A549 (cell line): ENCODE measurements at places on chromosomes 13 and 19. TPM values are rescaled to one million over a fixed set of nuclear protein-coding genes. Genes with fewer than 3 reads are reported as not detected.

DNA sequence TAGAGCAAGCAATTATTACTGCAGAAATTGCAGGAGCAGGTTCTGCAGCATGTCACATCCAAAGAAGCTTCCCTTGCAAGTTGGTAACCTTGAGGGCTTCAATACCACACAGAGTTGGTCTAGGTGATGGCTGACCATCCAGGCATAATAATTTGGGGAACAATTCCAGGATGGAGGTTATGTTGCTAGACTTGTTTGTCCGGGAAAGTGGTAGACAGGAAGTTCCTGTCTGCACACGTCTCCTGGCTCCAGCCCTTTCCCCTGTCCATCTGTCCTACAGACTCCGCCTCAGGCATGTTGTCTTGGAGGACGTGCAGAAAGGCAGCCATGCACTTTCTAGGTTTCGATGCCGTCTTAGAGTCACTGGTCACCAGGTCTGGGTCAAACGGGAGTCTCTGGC, 26.0 kb downstream of the DPRX start:
- DNase-seq: no peak

The MAST1 gene
- polyA plus RNA-seq: 1.8 to 3.0 TPM (median 2.2 TPM) in 3 replicates

The MKNK2 gene
- polyA plus RNA-seq: 38.8 to 55.4 TPM (median 48.3 TPM) in 3 replicates

GRCh38 chr13:107545946-107546502, 669.3 kb downstream of the LIG4 start:
- no peak for DNase-seq

The ATP4B gene
- polyA plus RNA-seq: not detected in 3 replicates

DNA sequence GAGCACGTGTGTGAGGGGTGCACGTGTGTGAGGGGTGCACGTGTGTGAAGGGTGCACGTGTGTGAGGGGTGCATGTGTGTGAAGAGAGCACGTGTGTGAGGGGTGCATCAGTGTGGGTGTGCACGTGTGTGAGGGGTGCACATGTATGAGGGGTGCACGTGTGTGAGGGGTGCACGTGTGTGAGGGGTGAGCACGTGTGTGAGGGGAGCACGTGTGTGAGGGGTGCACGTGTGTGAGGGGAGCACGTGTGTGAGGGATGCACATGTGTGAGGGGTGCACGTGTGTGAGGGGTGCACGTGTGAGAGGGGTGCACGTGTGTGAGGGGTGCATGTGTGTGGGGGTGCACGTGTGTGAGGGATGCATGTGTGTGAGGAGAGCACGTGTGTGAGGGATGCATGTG, 15.7 kb downstream of the RASA3 start:
- no peak for DNase-seq

GRCh38 chr19:35267353-35267817, 1.4 kb upstream of the USF2 start:
- DNase-seq: no peak

- DNase-seq: no peak
These were observed 27.1 kb downstream of the CYSLTR2 start for GRCh38 chr13:48680756-48681392.

The EDNRB gene
- not detected in 3 replicates for polyA plus RNA-seq

The C19orf18 gene
- polyA plus RNA-seq: 0.17 to 0.25 TPM in 2 of 3 replicates, not detected in the other

DNA sequence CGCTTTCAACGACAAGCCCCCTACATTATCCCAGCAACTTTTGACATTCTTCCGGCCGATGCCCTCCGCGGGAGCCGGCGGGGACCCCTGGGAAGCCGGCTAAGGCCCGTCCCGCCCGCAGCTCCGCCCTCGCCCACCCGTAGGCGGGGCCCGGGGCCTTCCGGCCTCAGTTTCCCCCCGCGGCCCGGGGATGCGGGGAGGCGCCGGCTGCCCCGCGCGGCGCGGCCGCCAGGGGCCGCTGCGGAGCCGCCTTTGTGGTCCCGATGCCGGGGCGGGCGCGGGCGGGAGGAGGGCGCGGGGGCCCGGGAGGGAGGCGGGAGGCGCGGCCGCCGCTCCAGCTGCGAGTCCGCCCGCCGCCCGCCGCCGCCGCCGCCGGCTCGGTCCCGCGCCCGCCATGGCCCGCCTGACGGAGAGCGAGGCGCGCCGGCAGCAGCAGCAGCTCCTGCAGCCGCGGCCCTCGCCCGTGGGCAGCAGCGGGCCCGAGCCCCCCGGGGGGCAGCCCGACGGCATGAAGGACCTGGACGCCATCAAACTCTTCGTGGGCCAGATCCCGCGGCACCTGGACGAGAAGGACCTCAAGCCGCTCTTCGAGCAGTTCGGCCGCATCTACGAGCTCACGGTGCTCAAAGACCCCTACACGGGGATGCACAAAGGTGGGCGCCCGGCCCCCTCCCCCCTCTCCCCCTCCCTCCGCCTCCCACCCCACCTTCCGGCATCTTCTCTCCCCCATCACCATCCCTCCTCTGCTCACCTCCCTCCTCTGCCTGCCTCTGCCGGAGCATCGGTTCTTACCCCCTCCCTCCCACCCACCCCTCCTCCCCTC, at the start of gene CELF5:
Gene CELF5, plus strand, starts transcription at position 316 of the 823 bp plus-strand sequence. Its CDS starts 79 bp downstream, at position 395.
- peak; percentile 35 for DNase-seq

DNA sequence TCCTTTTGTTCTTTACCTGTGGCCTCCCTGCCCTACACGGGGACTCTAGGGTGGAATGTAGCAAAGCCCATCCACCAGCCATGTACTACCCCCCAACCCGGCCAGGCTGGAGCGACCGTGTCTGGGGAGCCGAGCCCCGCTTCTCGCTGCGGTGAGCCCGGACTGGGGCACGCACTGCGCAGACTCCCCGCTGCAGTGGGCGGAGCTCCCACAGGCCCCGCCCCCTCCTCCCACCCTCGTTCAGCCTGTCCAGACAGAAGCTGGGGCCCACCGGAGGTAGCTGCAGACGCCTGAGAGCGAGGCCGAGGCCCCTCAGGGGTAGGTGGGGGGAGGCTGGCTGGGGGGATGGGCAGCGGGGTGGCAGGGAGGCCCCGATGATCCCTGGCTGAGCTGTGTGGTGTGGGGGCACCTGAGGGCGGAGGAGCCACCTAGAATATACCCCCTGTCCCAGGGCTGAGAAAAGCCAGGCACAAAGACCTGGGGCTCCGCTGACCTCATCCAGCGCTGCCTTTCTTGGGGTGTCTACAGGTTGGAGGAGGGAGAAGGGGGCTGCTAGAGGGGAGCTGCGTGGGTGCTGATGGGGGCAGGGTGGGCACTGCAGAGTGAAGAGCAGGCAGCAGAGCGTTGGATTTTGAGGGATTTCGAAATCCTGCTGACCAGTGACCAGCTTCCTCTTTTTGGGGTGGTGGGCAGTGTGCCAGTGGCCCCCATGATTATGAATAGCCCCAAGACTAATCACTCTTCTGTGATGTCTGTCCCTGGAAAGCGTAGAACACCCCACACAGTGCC, 17.3 kb downstream of the PLD3 start:
- DNase-seq: peak; percentile 70

- DNase-seq: peak; percentile 1
These were observed 971.6 kb upstream of the MIR17HG start for GRCh38 chr13:90375851-90376250.

GRCh38 chr19:30447553-30447870, 75.3 kb downstream of the ZNF536 start:
- no peak for DNase-seq

The OR7A5 gene
- polyA plus RNA-seq: not detected in 3 replicates

DNA sequence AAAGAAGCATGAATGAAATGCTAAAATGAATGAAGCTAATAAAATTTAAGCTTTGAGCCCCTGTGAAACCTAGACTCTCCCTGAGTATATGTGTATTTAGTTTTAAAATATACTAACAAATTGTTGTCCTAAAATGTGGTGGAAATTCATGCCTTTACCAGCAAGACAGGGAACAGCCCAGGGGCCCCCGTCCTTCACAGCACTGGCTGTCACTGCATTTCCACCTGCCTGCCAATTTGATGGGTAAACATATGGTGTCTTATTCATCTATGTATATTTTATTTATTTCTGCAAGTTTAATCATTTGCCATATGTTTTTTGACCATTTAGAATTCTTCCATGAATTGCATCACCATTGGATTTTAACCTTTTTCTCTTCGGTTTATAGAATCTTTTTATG, 463.7 kb upstream of the NBEA start:
- no peak for DNase-seq

DNA sequence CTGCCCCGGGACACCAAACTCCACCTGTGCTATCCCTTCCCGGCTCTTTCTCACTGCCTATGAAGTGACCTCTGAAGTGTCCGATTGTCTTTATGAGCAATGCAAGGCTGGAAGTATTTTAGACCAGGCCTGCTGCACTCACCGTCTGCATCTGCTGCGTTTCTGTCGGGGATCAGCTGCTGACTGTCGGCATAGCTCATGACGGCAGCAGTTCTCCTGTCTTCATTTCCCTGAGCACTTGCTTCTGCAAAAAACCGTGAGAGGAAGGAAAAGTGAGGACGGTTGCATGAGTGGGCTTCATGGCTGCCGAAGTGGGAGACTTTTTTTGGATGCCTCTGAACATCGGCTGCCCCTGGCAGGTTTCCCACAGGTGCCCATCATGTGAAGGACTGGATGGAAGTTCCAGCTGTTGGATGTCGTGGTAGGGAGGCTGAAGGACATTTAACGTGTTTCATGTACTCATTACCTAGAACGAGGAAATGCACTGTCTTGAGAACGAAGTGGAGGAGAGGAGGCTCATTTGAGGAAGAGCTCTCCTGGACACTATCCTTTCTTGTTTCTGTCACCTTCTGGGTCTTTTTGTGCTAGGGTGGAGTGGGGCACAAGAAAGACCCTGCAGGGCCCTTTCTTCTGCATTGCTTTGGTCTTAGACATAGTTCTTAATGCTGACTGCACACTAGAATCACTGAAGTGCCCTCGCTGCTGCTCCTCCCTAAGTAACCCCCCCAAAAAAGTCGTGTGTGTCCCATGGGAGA, 94.7 kb downstream of the RNASEH2B start:
- DNase-seq: no peak

The C2CD4C gene
- 0.41 to 0.71 TPM (median 0.57 TPM) in 3 replicates for polyA plus RNA-seq

GRCh38 chr13:99416411-99417121, 84.7 kb upstream of the TM9SF2 start:
- no peak for DNase-seq

- no peak for DNase-seq
These were observed 54.5 kb upstream of the TPM4 start for GRCh38 chr19:16021796-16022195.

The MUC16 gene
- polyA plus RNA-seq: 0.01 to 0.03 TPM in 2 of 3 replicates, not detected in the other

GRCh38 chr19:48186015-48186414, 15.5 kb downstream of the ZSWIM9 start:
- no peak for DNase-seq

DNA sequence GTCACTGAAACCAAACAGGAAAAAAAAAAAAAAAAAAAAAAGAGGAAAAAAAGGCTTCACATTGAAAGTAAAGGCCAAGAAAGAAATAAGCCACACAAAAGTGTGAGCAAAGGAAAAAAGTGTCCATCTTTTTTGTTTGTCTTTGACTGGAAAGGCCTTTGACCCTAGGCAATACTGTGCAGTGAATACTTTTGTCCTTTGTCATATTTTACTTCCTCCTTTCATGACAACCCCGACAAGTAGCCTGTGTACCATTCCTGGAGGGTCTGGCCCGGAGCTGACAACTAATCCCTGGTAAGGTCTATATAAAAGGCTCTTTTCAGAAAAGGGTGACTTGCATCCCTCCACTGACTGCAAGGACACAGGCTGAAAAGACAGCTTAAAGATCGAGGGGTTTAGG, 12.9 kb upstream of the MICU2 start:
- no peak for DNase-seq

DNA sequence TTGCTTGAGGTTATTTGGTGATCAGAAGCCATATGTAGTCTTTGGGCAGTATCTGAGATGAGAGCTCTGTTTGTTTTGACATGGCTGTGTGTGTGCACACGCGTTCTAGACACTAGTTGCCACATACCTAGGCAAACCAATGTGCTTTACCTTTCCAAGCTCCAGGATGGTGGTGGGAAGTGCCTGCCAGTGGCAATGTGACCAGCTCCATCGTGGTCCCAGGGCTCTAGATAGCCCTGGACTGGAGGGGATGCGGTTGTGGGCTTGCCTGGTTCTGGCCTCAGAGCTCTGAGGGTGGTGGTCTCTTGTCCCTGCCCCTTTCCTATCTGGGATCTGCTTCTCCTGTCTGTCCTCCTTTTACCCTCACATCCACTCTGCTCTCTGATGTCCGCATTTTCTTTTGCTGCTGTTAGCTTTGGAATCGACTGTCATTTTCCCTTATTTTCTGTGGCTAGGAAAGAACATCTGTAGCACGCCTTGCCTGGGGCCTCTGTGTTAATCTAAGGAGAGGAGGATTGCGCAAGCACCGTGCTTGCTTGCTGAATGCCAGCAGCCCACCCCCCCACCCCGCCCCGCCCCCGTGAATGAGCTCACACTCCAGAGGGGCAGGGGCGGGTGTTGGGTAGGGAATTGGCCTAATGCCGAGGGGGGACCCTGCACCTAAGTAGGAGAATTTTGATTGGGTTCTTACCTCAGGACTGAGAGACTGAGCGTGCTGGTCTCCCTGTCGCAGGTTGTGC, 89.5 kb downstream of the ARHGEF7 start:
- no peak for DNase-seq

DNA sequence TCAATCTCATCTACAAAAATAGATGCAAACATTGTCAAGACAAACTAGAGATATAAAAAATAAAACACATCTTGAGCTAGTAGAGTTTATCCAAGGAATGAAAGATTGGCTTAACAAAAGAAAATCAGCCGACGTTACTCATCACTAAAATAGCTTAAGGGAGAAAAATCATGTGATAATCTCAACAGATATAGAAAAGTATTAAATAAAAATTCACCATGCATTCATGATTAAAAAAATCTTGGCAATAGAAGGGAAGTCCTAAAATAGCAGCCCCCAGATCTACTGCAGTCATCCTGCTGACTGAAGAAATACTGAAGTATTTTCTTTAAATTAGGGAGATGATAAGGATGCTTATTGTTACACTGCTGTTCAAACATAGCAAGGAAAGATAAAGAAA, 12.6 kb upstream of the DCLK1 start:
- DNase-seq: no peak

- DNase-seq: no peak
These were observed 326.7 kb downstream of the ITGBL1 start for GRCh38 chr13:101779147-101779546.

DNA sequence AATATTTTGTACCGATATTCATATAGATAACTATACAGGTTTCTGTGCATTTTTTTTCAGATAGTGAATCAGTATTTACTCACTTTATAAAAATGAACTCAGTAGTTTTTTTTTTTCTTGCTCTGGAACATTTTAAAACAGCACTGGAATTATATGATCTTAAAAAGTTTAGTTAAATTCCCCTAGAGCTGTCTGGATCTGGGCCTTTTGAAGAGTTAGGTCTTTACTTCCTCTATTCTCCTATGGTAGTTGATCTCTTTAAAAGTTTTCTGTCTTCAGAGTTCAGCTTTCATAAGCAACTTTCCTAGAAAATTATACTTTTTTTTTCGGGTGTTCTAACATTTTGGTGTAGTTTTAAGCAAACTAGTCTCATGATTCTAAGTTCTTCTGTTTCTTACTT, 21.8 kb upstream of the RBM26 start:
- DNase-seq: no peak

DNA sequence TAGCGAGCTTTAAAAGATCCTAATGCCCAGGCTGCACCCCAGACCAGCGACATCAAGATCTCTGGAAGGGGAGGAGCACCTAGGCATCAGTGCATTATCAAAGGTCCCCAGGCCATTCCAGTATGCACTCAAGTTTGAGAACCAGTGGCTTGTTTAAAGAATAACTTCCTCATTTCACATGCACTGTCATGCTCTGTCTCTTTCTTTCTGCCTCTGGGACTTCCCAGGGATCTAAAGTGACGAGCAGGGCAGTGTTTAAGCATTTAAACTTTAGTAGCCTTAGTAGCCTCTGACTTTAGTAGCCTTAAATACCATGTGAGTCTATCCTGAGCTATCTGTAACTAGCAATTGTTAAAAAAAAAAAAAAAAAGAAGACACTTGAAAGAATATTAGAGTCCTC, 8.9 kb upstream of the FARP1 start:
- DNase-seq: no peak
